ENCODE measurements at places on chromosomes 12 and 14. TPM values are rescaled to one million over a fixed set of nuclear protein-coding genes. Genes with fewer than 3 reads are reported as not detected.

DNA sequence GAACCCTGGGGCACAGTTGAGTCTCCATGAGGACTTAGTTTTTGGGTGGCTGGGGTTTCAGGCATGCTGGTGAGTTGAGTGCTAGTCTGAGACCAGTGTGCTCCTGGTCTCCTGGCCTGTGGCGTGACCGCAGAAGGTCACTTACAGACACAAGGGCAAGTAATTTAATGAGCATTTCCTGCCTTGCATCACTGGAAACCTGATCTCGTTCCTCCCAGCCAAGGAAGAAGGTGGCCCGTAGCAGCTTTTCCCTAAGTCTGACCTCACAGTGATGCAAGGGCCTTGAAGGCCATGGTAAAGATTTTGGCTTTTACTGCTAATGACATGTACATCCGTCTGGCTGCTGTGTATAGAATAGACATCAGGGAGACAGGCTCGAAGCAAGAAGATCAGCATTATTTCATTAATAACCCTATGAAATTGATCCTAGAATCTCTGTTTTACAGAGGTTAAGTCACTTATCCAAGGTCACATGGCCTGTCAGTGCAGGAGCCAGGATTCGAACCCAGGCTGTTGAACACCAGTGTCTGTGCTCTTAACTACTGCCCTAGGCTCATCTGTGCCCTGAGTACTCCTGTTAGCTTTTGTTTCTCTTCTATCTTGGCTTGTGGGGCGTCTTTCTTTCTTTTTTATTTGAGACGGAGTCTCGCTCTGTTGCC, 4.6 kb downstream of the TMEM120B start:
- H3K4me3 ChIP-seq = no peak overlapping the region
- peaks cover 14% of the 10 kb centered on the region for H3K4me1 ChIP-seq
- no peaks in the 10 kb centered on the region for H3K36me3 ChIP-seq

GRCh38 chr14:30108975-30109700, 181.5 kb upstream of the PRKD1 start:
- no peaks in the 10 kb centered on the region for H3K36me3 ChIP-seq
- no peak overlapping the region for H3K4me3 ChIP-seq
- no peaks in the 10 kb centered on the region for H3K27me3 ChIP-seq
- H3K27ac ChIP-seq = no peak overlapping the region
- no peak for DNase-seq

DNA sequence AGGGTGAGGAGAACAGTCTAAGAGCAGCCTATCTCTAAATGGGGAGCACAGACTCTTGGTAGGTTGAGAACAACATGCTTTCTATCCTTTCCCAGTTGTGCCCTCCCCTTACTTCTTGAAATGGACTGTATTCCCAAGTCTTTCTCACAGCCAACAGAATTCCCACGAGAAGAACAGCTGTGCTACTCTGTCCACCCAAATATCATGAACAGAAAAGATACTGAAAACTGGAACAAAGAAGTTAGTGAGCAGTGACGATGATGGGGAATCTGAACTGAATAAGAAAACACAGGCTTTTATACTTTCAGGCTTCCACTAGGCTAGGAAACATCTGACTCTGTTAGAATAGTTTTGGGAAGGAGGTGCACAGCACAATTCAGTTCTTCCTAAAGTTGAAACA, 3.4 kb downstream of the NACA start:
- no peak for DNase-seq
- no peaks in the 10 kb centered on the region for H3K27me3 ChIP-seq
- peak overlapping the region; percentile 91 for H3K27ac ChIP-seq

DNA sequence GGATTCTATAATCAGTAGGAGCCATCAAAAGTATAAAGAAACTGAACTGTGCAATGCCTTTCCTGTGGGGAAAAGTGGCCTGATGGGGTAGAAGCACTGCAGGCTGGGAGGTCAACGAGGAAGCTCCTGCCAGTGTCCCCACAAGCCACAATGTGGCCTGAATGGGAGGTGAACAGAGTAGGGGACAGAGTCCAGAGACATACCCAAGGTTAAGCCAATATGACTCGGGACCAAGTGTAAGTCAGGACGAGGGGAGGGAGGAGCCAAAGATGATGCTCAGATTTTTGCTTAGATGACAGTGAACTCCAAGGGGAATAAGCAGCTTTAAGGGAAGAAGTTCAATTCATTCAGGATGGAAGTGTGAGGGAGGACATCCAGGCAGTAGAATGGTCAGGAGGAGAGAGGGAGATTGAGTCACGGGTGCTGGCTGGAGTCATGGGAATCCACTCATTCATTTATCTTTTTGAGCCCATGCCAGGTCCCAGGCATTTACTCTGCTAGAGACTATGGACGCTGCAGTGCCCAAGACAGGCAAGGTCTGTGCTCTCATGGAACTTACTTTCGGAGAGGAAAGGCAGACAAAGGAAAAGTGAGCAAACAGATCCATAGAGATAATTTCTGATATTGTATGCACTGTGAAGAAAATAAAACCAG, 29.1 kb downstream of the DPF3 start:
- peaks cover 2% of the 10 kb centered on the region for H3K27me3 ChIP-seq
- no peaks in the 10 kb centered on the region for H3K36me3 ChIP-seq

The NANOG gene
- polyA plus RNA-seq = not detected

The SINHCAF gene
- 73.7 TPM for polyA plus RNA-seq
